Esophagus squamous epithelium (tissue), 5 donors: ENCODE measurements at places on chromosomes 13 and 19.
A peak's percentile ranks its signal among the peaks of the same experiment; 100 is the strongest.

GRCh38 chr19:17021793-17022590 lies 4.6 kb downstream of the CPAMD8 start:
- DNase-seq = no peak

- no peak for DNase-seq
Measured at GRCh38 chr19:604355-604754, 14.7 kb downstream of the HCN2 start.

DNA sequence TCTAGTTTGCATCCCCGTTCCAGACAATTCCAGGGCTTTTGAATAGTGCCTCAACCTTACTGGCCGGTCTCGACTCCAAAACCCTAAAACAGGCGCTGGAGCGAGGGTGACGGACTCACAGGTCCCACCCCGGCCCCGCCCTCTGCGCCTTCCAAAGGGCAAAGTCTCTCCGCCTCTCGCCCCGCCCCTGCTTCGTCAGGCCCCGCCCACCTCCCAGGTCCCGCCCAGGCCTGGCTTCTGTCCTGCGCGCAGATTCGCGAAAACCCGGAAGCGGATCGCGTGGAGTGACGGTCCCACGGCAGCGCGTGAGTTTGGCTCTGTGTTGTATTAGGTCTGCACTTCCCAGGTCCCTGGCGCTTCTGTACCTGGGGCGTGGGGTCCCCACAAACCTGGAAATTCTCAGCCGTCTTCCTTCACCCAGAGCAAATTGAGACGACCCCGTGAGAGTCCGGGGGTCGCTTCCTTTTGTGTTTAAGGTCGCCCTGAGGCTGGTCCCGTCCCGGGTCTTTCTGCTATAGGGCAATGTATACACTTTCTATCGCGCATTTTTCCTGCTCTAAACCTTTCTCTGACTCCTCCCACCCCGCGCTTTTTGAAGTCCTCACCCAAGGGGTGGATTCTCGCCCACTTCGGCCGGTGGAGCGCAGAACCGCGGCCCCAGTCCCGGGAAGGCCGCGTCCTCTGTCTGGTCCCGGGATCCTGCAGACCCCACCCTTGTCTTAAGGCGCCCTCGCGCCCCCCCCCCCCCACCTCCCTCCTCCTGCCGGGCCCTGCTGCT lies at the start of gene ZNF813:
ZNF813 (plus strand) TSS at position 249 of the 778 bp plus-strand sequence. CDS start 16,090 bp downstream, outside the sequence.
- DNase-seq = peak; percentile 51

DNA sequence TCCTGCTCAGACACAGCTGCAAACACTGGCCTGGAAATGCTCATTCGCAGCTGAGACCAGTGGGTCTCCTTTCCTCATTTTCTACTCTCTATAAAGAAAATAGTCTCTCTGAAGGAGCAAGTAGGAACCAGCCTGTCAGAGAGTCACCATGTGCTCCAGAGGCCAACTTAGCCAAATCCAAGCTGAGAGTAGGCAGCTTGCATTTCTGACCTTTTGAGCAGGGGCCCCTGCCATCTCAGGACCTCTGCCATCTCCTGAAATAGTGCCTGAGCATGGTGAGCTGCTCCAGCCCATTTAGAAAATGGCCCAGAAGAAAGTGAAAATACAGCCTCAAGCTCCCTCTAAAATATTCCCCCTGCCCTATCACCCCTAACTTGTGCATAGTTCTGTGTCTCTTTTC lies 95.6 kb downstream of the STOML3 start:
- no peak for DNase-seq

- no peak for DNase-seq
Measured at GRCh38 chr19:13302526-13303270, 152.5 kb downstream of the IER2 start.

DNA sequence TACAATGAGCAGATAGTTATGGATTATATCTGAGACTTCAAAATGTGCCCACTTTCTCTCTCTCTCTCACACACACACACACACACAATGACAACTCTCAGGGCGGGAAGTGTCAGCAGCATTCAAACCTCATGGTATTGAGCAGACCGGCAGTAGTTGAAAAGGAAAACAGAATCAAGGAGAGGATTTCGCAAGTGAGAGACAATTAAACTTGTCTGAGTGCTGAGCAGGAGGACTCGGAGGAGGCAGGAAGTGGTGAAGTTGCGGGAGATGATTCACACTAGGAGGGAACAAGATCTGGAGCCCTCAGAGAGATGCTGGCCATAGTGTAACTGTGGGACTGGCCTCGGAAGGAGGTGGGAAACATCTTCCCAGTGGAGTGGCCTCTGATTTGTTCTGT lies 353.1 kb downstream of the EFNB2 start:
- no peak for DNase-seq

DNA sequence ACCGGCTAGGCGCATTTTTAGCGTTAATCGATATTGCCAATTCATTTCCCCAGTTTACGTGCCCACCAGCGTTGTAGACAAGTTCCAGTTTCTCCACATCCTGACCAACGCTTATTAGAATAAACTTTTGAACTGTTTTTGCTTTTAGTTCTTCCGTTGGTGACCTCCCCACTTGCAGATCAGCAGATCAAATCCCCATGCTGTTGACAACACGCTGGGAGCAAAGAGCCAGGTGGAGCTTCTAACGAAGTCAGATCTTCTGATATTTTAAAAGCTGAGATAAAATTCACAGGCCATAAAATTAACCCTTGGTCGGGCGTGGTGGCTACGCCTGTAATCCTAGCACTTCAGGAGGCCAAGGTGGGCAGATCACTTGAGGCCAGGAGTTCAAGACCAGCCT lies 21.2 kb downstream of the RCN3 start:
- no peak for DNase-seq

DNA sequence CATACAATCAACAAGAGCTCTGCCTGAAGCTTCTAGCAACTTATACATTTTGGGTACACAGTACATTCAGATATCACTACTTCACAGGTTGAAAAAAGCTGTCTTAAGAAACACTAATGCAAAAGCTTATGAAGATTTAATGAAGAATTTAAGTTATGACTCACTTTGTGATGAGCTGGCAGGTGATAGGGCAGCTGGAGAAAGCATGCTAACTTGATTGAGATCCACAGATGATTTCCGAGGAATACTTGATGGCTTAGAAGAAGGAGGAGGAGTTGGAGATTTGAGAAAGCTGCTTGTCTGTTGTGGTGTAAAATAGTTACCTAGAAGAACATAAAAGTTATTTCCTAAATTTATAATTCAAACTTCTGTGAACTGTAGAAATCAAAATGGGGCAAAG lies 23.3 kb downstream of the EXOSC8 start:
- DNase-seq = no peak

DNA sequence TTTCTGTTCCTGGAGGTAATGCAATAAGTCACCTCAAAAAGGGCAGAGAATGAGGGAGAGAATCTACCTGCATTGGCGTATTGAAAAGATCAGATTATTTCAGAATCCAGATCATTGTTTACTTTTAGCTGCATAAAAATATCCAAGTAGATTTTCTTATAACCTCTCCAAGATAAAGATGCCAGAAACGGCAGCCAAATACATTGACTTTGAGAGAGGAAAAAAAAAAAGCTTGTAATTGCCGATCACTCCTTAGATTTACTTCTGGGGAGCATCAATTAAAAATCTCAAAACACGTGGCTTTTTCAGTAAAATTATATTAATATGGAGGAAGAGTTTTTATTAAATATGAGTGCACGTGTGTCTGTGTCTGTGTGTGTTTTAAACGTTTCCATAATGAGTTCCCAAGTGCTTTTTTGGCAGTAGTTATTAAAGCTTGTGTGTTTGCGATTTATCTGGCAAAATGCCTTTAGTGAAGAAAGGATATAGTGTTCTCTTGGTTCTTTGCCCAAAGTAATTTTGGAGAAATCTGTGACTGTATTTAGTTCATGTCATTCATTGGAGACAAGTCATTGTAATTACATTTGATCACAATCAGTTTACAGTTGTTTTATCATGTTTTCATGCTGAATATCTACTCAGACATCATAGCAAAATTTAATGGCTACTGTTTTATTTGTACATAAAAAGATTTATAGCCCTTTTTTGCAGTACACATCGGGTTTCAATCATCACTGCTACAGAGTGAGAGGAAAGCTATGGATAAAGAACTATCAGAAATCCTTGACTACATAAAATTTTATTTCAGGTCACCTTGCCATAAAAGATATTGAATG lies 176.1 kb downstream of the TM9SF2 start:
- no peak for DNase-seq

DNA sequence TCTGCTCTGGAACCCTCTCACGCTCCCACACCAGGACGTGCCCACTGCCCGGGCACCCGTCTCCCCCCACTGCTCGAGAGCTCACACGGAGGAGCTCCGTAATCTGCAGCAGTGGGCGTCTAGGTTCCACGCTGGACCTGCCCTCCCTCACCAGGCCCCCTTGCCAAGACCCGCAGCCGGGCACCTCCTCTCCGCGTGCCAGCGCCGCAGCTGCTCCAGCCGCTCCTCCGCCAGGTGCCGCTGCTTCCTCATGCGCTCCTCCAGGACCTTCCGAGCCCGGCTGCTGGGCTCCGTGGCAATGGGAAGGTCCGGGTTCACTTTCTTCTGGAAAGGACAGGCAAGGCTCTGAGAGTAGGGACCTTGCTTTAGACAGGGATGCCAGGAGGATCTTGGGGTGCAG lies 35.0 kb upstream of the MATK start:
- DNase-seq = no peak

GRCh38 chr19:50827476-50827875 lies 3.9 kb upstream of the KLK1 start:
- no peak for DNase-seq

- DNase-seq = no peak
Measured at GRCh38 chr19:55493645-55494171, 5.5 kb downstream of the SSC5D start.

DNA sequence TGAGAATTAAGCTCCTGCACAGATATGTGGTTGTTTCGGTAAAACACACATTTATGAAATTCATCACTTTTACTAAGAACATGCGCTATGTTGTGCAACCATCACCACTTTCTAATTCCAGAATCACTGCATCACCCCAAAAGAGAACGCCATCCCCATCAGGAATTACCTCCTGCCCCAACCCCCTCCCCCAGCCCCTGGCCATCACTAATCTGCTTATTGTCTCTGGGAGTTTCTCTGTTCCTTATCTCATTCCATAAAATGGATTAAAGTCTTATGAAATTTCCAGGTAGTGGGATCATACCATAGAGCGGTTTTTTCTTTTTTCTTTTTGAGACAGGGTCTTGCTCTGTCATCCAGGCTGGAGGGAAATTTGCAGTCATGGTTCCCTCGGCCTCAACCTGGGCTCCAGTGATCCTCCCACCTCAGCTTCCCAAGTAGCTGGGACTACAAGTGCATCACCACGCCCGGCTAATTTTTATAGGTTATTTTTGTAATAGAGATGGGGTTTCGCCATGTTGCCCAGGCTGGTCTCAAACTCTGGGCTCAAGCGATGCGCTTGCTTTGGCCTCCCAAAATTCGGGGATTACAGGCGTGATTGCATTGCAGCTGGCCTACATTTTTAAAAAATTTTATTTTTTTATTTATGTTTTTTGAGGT lies 3.5 kb downstream of the ZSCAN5B start:
- DNase-seq = no peak

DNA sequence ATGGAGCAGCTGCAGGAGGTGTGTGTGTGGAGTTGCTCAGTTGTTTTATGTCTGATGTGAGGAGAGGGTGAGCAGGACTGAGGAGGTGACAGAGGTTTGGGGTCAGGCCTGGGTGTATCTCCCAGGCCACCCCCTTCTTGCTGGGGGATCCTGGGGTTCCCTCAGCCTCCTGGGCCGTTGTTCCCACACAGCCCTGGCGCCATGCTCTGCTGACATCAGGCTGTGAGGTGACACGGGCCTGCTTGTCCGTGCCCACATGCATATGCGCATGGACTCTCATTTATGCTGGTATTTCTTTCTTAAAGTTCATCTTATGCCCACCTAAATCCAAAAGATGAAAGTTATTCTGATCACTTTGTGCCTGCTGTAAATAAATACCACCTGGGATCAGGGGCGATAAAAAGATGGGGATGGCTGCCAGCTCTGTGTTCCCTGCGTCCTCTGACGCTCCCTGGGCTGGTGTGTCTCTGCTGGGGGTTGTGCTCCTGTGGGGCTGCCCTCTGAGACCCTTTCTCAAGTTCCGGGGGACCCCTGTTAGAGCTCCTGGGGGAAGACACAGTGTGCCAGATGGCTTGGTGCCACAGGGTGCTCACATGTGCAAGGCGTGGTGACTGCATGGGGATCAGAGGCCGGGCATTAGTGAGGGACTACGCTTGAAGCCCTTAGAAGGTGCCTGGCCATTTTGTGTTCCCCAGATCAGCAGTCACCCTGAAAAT lies 12.6 kb downstream of the NAXD start:
- no peak for DNase-seq

- no peak for DNase-seq
Measured at GRCh38 chr13:61415058-61415721, 459 bp downstream of the PCDH20 start.
